ENCODE measurements at places on chromosomes 3 and 15. TPM values are rescaled to one million over a fixed set of nuclear protein-coding genes. Genes with fewer than 3 reads are reported as not detected.

ZNF774 gene
- total RNA-seq = 1.7 TPM

TMOD2 gene
- total RNA-seq = 5.2 TPM

MYRIP gene
- total RNA-seq = not detected

LRRK1 gene
- total RNA-seq = 11.6 TPM

SLC28A2 gene
- not detected for total RNA-seq

SOX14 gene
- not detected for total RNA-seq

IL5RA gene
- total RNA-seq = not detected

KBTBD13 gene
- not detected for total RNA-seq

LMCD1 gene
- 170 TPM for total RNA-seq

KLF15 gene
- 0.32 TPM for total RNA-seq

LARP6 gene
- 46.7 TPM for total RNA-seq

CCDC54 gene
- not detected for total RNA-seq

PARP9 gene
- 21.3 TPM for total RNA-seq

TTLL13 gene
- under 0.01 TPM for total RNA-seq

CLDN1 gene
- 14.2 TPM for total RNA-seq

LRRN1 gene
- total RNA-seq = under 0.01 TPM

ANKUB1 gene
- not detected for total RNA-seq

DUOXA2 gene
- total RNA-seq = not detected

FANCD2OS gene
- not detected for total RNA-seq

C3orf22 gene
- total RNA-seq = not detected

GPR87 gene
- 0.43 TPM for total RNA-seq

Measured in fibroblast of villous mesenchyme (primary cell).